Right lobe of liver (tissue), 6 donors: ENCODE measurements at places on chromosomes 4 and X.

DNA sequence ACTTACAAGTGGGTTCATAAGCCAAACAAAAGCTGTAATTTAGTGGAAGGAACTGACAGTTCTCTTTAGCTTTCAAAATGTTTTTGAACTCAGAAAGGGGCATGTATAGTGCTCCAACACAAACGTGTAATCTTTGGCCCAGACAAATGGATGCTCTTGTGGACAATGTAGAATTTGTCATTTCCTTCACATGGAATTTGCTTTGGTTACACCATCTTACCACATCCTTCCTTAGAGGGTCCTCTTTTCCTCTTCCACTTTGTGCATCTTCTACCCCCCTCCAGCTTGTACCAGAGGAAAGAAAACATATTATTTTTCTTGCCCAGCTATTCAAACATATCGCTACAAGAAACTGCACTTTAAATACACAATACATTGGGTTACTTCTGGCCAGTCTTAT, 42.4 kb downstream of the MEPE start:
- no peaks in the 10 kb centered on the region for H3K4me1 ChIP-seq
- no peak overlapping the region for H3K4me3 ChIP-seq
- H3K27me3 ChIP-seq: no peaks in the 10 kb centered on the region
- no peaks in the 10 kb centered on the region for H3K36me3 ChIP-seq
- DNase-seq: no peak

- DNase-seq: no peak
- no peaks in the 10 kb centered on the region for H3K27me3 ChIP-seq
Measured at GRCh38 chr4:3070709-3071500, 3.4 kb downstream of the HTT-AS start.

DNA sequence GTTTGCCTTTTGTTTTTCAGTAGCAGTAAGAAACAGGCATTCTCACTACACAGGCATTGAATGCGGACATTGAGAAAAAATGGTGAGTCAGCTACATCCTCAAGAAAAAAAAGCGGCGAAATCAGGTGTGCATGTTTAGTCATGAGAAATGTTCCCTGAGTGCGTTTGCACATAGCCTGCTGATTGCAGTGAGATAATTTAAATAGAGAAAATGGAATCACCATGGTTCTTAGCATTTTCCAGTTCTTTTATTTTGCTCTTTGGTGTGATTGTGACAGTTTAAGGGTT, 54.1 kb upstream of the CLDN34 start:
- H3K27me3 ChIP-seq: no peaks in the 10 kb centered on the region
- DNase-seq: no peak
- H3K27ac ChIP-seq: no peak overlapping the region
- H3K4me3 ChIP-seq: no peak overlapping the region

DNA sequence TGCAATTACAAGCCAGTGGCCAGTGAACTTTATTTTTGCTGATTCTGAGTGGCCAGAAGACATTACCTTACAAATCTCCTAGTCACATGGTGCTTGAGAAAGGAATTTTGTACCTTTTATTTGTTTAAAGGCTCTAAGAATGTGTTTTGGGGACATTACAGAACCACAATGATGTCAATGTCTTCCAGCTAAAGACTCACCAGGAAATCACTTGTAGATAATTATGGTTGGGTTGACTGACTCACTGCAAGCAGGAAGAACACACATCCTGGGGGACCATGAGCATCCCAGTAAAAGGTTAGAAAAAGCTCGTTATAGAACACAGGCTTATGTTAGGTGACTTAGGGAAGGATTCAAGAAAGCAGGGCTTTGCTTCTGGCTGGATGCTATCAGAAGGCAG, 119.4 kb upstream of the FAM9B start:
- no peaks in the 10 kb centered on the region for H3K4me1 ChIP-seq
- DNase-seq: no peak
- no peaks in the 10 kb centered on the region for H3K36me3 ChIP-seq
- no peak overlapping the region for H3K27ac ChIP-seq
- no peaks in the 10 kb centered on the region for H3K27me3 ChIP-seq

DNA sequence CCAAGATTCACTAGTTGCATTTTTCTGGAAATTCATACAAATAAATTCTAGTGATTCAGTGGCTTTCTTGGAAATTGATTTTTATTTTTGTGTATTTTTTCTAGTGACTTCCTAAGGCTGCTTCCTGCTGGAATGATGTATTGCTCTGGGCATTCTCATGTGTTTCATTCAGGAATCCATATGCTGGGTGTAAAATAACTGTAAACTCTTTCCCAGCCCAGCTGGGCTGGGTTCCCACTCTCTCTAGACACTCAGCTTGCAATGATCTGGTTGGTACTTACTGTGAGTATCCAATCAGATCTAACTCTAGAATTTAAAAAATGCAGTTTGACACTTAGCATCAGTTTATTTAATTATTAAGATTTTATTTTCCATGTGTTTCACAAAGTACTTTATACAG, 882.2 kb downstream of the STIM2 start:
- DNase-seq: no peak
- H3K4me1 ChIP-seq: no peaks in the 10 kb centered on the region
- no peaks in the 10 kb centered on the region for H3K27me3 ChIP-seq
- H3K27ac ChIP-seq: no peak overlapping the region
- no peaks in the 10 kb centered on the region for H3K36me3 ChIP-seq

GRCh38 chr4:141971869-141972268, 335.5 kb downstream of the IL15 start:
- H3K4me3 ChIP-seq: no peak overlapping the region
- DNase-seq: no peak
- H3K27ac ChIP-seq: no peak overlapping the region
- no peaks in the 10 kb centered on the region for H3K27me3 ChIP-seq

DNA sequence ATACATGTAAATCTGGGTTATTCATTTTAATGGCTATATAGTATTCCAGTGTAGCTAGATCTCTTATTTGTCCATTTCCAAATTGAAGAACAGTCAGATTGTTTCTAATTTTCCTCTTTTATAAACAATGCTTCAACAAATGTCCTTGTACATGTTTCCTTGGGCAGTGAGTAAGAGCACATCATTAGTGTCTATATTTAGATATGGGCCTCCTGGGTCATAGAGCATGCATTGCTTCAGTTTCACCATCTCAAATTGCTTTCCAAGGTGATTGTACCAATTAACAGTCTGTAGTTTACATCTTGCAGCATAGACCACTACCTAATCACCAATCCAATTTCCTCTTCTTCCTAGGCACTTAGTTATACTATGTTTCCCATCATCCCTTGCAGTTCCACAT, 13.4 kb downstream of the PHKA2 start:
- no peak overlapping the region for H3K27ac ChIP-seq
- no peaks in the 10 kb centered on the region for H3K27me3 ChIP-seq
- H3K4me1 ChIP-seq: no peaks in the 10 kb centered on the region
- no peak overlapping the region for H3K4me3 ChIP-seq
- no peak for DNase-seq
- H3K36me3 ChIP-seq: no peaks in the 10 kb centered on the region

DNA sequence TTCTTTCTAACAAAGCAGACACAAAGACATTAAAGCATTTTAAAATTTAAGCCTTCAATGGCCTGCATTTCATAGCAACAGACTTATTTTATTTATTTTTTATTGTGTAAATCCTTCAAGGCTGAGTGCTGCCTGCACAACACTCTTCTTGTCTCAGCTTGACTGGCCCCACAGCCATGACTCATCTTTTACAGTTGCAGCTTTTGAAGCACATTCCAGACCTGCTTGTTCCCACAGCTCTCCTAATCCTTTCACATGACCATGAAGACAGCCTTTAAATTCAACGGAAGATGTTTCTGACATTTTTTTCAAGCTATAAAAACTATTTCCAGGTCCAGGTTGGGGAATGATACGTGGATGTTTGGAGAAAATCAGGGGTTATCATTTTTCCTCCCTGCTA, 276.9 kb upstream of the TACR3 start:
- H3K27ac ChIP-seq: no peak overlapping the region
- DNase-seq: no peak
- no peak overlapping the region for H3K4me3 ChIP-seq
- H3K27me3 ChIP-seq: no peaks in the 10 kb centered on the region

DNA sequence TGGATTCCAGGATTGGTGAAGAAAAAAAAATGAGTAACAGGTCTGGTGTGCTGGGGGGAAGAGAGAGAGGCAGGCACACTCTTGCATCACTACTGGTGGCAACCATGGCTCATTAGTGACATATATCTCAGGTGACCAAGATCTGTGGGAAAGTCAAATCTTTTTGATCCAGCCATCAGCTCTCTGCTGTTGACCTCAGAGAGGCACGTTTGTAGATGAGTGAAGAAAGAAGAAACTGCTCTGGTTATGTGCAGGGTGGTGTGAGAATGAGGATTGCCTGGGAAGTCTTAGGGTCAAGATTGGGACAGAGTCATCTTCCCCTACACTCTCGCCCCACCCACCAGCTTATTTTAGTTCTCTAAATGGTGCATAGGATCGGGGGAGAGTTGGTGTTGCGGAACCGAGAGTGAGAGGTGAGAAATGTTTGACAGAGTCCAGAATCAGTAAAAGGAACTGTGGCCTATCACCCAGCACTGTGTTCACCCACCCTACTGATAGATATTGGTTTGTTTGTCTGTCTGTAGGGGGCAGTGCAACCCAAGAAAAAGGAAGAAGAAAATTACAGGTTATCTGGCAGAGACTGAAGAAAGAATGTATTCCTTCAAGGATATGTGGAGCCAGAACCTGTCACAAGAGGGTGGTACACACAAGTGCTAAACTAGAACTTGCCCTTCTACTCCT, 21.9 kb downstream of the ARMCX6 start:
- no peaks in the 10 kb centered on the region for H3K4me1 ChIP-seq
- no peaks in the 10 kb centered on the region for H3K36me3 ChIP-seq
- H3K27me3 ChIP-seq: no peaks in the 10 kb centered on the region
- no peak overlapping the region for H3K4me3 ChIP-seq
- no peak for DNase-seq
- no peak overlapping the region for H3K27ac ChIP-seq

GRCh38 chrX:7055386-7056137, 92.0 kb upstream of the STS start:
- no peak for DNase-seq
- H3K27me3 ChIP-seq: no peaks in the 10 kb centered on the region
- no peak overlapping the region for H3K4me3 ChIP-seq

DNA sequence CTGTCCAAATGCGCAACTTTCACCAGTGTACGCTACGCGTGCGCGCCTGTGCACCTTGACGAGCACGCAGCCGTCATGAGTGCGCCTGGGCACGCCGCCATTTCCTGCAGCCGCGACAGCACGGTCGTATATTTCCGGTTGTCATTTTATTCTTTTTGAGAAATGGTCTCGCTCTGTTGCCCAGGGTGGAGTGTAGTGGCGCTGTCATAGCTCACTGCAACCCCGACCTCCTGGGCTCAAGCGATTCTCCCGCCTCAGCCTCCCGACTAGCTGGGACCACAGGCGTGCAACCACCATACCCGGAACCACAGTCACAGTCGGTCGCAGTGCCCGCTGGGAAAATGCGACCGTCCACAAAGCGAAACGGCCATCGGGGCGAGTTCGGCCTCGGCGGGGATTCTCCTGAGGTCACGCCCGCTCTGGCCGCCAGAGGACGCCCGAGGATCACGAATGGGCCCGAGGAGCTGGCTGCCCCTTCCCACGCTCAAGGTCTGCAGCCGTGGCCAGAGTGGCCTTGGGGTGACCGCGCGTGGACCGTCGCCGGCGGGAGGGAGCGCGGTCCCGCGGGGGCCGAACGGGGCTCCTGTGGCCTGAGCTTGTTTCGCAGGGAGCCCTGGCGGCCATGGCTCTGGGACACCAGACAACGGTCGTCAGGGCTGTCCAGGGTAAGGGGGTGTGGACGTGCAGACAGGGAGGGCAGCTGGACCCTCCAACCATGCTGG, 23.7 kb upstream of the PNMA3 start:
- peak overlapping the region; percentile 46 for H3K4me3 ChIP-seq
- H3K27me3 ChIP-seq: no peaks in the 10 kb centered on the region
- H3K4me1 ChIP-seq: no peaks in the 10 kb centered on the region
- no peak overlapping the region for H3K27ac ChIP-seq
- DNase-seq: peak; percentile 79

- H3K4me3 ChIP-seq: no peak overlapping the region
- no peak overlapping the region for H3K27ac ChIP-seq
- no peaks in the 10 kb centered on the region for H3K4me1 ChIP-seq
- no peaks in the 10 kb centered on the region for H3K36me3 ChIP-seq
- DNase-seq: no peak
Measured at GRCh38 chr4:149897783-149898182, 82.1 kb upstream of the IQCM start.

DNA sequence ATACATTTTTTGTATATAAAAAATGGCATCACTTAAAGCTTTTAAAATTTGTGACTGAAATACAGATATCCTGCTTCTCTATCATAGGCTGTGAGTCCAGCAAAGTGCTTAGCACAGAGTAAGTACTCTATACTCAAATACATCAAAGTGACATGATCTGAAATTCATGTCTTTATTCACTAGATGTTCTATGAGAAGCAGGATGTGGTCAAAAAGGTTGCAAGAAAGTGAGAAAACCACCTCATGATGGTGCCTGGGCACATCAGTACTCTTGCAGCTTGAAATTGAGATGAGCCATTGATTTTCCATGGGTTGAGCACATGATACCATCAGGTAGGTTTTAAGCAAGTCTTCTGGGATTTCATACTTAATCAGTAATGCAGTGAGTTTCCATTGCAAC, 20.4 kb upstream of the SFRP2 start:
- no peak for DNase-seq
- no peaks in the 10 kb centered on the region for H3K4me1 ChIP-seq
- H3K27me3 ChIP-seq: peaks cover 3% of the 10 kb centered on the region
- no peaks in the 10 kb centered on the region for H3K36me3 ChIP-seq

DNA sequence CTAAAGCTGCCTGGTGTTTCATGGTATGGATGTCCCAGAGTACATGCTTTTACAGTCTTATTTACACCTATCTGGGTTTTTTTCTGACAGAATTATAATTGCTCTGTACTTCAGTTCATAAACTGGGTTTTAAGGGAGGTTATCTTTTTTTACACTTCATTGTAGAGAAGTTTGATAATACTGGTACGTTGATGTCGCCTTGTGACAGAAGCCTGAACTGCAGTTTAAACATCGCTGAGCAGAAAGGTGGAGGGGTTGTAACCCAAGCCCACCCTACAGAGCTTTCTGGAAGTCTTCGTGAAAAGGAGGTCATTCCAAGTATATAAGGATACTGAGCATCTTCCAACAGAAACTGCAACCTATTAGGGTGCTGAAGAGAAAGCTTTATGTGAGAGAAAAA, 46.4 kb downstream of the BEX1 start:
- DNase-seq: no peak
- no peaks in the 10 kb centered on the region for H3K27me3 ChIP-seq
- no peak overlapping the region for H3K4me3 ChIP-seq
- H3K27ac ChIP-seq: no peak overlapping the region
- H3K4me1 ChIP-seq: no peaks in the 10 kb centered on the region
